Mesothelial cell of epicardium (in vitro differentiated cells): ENCODE measurements at places on chromosomes 6 and 20. TPM values are rescaled to one million over a fixed set of nuclear protein-coding genes. Genes with fewer than 3 reads are reported as not detected.

DNA sequence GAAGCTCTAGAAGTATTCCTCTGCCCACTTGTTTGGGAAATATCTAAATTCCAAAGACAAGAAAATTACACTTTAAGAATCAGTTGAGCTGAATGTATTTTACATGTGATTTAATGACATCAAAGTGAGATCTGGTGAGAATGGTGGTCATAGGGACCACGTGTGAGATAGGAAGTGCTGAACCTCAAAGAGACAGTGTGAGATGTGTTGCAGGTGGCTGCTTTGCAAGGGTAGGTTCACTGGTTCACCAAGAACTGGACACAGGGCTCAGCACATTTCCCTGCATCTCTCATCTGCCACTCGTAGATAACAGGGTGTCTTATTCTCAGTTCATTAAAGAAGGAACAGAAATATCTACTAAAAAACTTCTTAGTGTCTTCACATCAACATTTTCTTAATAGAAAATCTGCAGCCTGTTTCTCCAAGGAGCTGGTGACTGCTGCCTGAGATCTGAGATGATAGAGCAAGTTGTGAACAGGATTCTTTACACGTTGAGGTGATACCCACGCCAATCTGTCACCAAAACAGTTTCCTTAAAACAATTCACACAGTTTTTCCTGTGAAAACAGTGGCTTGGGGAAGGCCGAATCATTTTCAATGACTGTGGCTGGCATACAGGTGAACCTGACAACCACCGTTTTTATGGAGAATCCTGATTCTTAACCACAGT is 7.2 kb downstream of the CCR6 start:
- H3K36me3 ChIP-seq: no peaks in the 10 kb centered on the region
- no peak for DNase-seq
- H3K27me3 ChIP-seq: no peaks in the 10 kb centered on the region

The SLC17A4 gene
- 0.09 to 0.16 TPM in 2 of 3 replicates, not detected in the other for total RNA-seq

DNA sequence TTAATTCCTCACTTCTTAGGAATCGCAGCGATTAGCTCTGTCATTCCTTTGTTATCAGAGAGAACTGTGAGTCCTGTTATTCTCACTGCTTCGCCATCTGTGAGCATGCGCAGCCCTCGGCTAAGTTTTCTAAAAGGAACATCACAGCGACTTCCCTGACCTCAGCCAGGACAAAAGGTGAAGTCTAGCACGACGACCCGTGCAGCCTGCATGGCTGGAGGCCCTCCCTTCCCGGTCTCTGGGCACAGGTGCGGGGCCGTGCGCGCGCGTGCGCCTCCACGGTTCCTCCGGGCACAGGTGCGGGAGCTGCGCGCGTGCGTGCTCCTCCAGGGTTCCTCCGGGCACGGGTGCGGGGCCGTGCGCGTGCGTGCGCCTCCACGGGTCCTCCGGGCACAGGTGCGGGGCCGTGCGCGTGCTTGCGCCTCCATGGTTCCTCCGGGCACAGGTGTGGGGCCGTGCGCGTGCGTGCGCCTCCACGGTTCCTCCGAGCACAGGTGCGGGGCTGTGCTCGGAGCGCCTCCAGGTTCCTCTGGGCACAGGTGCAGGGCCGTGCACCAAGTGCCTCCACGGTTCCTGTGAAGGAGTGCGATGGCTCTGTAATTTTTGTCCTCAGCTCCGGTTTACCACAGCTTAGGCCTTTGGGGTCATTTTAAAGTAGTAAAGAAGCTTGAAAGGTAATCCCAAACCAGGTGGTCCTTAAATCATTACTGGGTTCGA is 212.3 kb downstream of the ERMARD start:
- H3K27ac ChIP-seq: no peak overlapping the region
- no peak overlapping the region for H3K4me3 ChIP-seq
- H3K27me3 ChIP-seq: peaks cover 5% of the 10 kb centered on the region

The DPM1 gene
- 34.5 to 36.5 TPM (median 36.0 TPM) in 3 replicates for total RNA-seq

- peaks cover 32% of the 10 kb centered on the region for H3K4me1 ChIP-seq
- DNase-seq: no peak
- H3K27me3 ChIP-seq: peaks cover 15% of the 10 kb centered on the region
- H3K36me3 ChIP-seq: peaks cover 2% of the 10 kb centered on the region
- H3K4me3 ChIP-seq: no peak overlapping the region
- H3K27ac ChIP-seq: no peak overlapping the region
Observed at GRCh38 chr6:116568821-116569755, 2.2 kb upstream of the RWDD1 start.

GRCh38 chr20:62362991-62363919 is 3.9 kb downstream of the LAMA5 start:
- no peak for DNase-seq
- no peaks in the 10 kb centered on the region for H3K27me3 ChIP-seq
- H3K36me3 ChIP-seq: no peaks in the 10 kb centered on the region
- H3K4me1 ChIP-seq: peaks cover 53% of the 10 kb centered on the region
- H3K4me3 ChIP-seq: peak overlapping the region; percentile 39

DNA sequence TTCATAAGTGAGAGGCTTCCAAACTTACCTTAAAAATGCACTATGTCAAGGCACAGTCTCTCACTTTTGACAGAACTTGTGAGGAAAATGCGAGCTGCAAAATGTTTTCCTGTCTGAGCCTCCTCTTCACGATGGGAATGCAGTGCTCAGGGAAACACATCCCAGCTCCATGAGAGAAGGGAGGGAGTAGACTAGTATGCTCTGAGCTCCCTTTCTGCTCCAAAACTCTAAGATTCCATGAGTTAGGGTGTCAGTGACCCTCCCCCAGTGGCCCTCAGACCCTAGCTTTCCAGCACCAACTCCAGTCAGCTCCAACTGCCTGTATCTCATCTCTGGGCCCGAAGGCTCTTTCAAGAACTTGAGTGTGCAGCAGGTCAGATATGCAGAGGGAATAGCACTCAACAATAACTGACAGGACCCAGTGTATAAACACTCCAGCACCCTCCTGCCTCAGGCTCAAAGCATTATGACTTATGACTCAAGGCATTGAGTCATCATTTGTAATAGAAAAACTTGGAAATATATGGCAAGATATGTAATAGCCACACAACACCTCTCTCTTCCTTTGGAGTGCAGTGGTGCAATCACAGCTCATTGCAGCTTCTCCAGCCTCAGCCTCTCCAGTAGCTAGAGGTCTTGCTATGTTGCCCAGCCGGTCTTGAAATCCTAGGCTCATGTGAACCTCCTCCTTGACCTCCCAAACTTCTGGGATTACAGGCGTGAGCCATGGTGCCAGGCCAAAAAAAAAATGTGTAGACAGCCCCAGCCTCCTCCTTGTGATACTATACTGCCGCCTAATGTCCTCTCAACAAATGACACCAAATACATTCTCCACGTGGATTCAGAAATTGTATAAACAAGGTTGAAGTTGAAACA is 16.7 kb upstream of the ENTPD6 start:
- no peak overlapping the region for H3K4me3 ChIP-seq
- no peak for DNase-seq
- H3K27me3 ChIP-seq: peaks cover 21% of the 10 kb centered on the region
- peak overlapping the region; percentile 31 for H3K27ac ChIP-seq

GRCh38 chr20:11111191-11111590 is 437.4 kb upstream of the JAG1 start:
- H3K36me3 ChIP-seq: no peaks in the 10 kb centered on the region
- H3K27ac ChIP-seq: no peak overlapping the region
- no peaks in the 10 kb centered on the region for H3K4me1 ChIP-seq
- H3K27me3 ChIP-seq: no peaks in the 10 kb centered on the region
- H3K4me3 ChIP-seq: no peak overlapping the region

The ERVFRD-1 gene
- total RNA-seq: 0.20 to 0.25 TPM (median 0.23 TPM) in 3 replicates
